ENCODE measurements at places on chromosomes 12 and 14.

DNA sequence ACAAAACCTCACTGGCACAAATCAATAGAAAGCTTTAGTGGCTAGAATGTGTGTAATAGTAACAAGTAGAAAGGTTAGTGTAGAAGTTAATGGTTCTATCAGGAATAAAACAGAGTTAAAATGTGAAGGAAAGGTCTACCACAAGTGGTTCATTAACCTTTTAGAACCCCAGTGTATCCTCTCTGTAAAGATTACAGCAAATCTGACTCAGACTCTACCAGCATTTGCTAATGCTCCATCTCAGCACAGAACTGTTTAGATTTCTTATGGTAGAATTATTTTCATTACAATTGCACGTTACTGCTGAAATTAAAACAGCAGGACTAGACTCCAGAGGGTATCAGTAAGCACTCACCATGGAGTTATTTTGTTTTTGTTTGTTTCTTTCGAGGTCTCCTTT, 609.0 kb upstream of the LMO3 start:
- DNase-seq = no peak

DNA sequence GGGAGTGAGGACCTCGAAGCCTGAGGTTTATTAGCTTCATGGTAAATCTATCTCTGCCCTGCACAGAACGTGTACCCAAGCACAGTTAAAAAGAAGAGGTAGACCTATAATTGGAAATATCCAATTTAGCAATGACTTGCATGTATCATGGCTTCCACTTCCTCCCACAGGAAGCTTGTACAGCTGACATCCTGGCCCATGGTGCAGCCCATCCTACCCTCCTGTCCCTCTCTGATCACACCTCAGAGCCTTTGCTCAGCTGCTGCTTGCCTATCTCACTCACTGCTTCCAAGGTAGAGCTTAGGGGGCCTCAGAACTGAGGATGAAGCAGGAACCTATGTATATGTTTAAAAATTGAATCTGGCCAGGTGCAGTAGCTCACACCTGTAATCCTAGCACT, 4.3 kb upstream of the BCDIN3D start:
- DNase-seq = no peak

DNA sequence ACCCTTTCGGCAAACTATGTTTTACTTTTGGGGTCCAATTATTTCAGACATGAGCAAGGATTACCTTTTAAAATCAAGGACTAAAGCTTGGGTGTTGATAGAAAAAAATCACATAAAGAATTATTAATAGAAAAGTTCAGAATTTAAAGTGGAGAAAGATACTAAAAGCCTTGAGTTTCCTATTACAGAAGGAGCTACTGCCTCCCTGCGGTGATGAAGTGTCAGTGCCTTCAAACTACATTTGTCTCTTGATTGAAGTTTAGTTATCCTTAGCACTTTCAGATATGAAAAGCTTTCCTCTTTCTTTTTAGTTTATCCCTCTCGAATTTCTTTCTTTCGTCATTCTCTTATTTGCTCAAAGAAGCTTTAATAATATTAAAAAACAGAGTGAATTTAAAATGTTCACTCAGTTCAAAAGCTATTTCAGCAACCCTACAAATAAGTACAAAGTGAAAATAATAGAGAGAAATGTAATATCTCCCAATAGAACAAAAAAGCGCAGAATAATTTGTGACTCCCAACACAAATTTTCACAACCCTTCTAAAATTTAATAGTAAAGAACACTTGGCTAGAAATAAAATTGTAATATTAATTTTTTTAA, 87.6 kb downstream of the SEC23A start:
- peak; percentile 76 for DNase-seq

- no peak for DNase-seq
Observed at GRCh38 chr12:68269779-68270178, 16.4 kb upstream of the IL22 start.

GRCh38 chr12:110199339-110200123, 75.4 kb downstream of the IFT81 start:
- no peak for DNase-seq

DNA sequence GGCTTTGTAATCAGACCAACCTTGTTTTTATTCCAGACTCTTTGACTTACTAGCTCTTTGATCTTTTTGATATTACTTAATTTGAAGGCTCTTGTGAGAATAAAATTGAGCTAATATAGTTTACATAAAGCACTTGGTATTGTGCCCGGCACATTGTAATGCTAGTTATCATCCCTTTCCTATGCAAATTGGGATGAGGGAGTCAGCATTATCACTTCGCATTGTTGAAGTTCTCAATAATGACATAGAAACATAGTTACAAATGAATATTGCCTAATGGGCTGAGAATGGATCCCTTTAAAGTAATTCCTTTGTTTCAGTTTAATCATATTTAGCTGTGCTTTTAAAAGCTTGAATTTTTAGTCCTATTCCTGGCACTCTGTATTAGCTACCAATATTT, 36.6 kb downstream of the SUPT16H start:
- no peak for DNase-seq

DNA sequence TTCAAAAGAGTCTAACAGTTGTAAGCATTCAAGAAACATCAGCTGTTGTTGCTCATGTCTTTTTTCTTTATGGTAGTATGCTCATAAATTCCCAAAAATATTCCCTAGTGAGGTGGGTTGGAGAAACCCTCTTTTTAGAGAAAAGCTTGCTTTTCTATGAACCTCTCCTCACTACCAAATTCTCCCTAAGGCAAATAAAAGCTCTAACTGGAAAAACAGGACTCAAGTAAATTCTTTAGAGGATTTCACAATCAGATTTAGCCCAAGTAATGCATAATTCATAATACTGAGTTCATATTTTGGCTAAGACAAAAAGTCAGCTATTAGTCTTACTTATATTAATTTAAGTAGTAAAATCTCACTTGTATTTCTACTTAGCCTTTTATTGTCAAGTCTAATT, 59.1 kb downstream of the DIO2 start:
- no peak for DNase-seq

GRCh38 chr12:128600886-128601285, 222.9 kb downstream of the SLC15A4 start:
- DNase-seq = no peak

DNA sequence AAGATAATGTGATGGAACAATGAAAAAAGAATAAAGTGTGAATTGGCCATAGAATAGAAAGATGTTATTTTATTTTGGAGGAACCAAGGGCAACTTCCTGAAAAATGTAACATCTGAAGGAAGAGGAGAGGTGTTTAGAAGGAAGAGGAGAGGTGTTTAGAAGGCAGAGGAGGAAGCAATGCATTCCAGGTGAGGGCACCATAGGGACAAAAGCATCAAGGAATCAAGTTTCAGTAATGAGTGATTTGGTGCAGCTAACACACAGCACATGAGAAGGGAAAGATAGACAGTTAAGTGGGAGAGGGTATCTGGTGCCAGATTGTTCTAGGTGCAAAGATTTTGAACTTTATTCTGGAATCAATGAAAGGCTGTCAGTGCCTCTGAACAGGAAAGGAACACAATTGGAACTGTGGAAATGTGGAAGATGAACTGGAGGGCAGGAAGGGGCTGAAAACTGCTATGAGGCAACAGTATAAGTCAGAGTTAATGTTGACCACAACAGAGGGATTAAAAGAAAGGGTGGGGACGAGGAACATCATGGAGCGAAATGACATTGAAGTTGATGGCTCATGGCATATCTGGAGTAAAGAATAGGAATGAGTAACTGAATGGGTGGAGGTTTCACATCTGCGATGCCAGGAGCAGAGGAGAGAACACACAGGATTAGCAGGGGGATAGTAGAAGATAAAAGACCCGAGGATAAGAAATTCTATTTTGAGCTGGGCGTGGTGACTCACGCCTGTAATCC, 326.6 kb downstream of the LRIG3 start:
- no peak for DNase-seq

GRCh38 chr12:111355201-111355925, 13.5 kb downstream of the PHETA1 start:
- no peak for DNase-seq

- no peak for DNase-seq
Observed at GRCh38 chr12:3929875-3930615, 56.8 kb upstream of the PARP11 start.

- no peak for DNase-seq
Observed at GRCh38 chr12:109760930-109761921, 47.6 kb downstream of the FAM222A start.

GRCh38 chr12:122949405-122949804, 16.9 kb downstream of the ABCB9 start:
- DNase-seq = no peak

GRCh38 chr12:27996761-27997160, 24.2 kb upstream of the PTHLH start:
- no peak for DNase-seq

- peak; percentile 30 for DNase-seq
Observed at GRCh38 chr12:89991807-89992590, 283.4 kb upstream of the ATP2B1 start.

GRCh38 chr14:93092606-93093556, 22.8 kb downstream of the ITPK1 start:
- peak; percentile 51 for DNase-seq

- DNase-seq = peak; percentile 85
Observed at GRCh38 chr14:68780358-68781160, 12.3 kb downstream of the ZFP36L1 start.

DNA sequence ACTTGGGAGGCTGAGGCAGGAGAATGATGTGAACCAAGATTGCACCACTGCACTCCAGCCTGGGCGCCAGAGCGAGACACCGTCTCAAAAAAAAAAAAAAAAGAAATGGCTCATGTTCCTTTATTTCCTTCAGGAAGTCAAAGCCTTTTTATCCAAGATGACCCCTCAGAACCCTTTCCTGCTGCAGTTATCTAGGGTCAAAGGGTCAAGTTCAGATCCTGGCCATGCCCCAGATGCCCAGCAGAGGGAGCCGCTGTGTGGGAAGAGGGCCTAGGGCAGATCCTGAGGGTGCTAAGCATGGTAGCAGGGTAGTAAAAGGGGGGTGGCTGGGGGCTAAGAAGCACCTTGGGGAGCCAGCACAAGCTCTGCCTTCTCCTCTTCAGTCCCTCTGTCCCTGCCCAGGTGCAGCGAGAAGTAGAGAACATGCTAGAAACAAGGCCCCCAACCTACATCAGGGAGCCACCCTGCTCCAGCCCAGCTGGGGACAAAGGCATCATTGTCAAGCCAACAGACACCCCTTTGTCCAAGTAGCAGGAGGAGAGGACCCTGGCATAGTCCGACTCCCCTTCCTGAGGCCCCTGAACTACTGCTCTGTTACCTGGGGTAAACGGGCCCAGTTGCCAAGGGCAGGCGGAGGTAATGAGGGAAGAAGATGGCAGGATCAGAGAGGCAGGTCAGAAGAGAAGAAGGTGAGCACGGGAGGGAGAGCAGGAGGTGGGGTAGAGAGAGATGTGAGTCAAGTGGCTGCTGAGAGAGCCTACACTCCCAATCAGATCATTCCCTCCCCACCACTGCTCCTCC, 6.5 kb downstream of the NFE2 start:
- DNase-seq = peak; percentile 82

DNA sequence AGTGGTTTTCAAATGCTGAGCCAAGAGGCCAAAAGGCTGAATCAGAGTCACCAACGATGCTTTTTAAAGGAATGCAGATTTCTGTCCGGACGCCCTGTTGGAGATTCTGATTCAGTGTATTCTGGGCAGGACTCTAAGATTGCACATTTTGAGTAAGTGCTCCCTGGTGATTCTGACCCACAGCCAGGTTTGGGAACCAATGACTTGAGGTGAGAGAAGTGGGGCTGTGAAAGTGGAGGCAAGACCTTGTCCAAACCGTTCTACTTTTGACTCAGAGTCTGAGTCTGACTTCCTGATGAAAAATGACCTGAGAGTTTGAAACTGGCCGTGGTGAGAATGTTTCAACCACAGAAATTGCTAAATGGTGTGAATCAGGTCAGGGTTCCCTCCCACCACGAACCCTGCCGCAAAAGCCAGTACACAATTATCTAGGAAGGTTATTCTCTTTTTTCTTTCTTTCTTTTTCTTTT, 90.2 kb downstream of the NTN4 start:
- DNase-seq = peak; percentile 1

DNA sequence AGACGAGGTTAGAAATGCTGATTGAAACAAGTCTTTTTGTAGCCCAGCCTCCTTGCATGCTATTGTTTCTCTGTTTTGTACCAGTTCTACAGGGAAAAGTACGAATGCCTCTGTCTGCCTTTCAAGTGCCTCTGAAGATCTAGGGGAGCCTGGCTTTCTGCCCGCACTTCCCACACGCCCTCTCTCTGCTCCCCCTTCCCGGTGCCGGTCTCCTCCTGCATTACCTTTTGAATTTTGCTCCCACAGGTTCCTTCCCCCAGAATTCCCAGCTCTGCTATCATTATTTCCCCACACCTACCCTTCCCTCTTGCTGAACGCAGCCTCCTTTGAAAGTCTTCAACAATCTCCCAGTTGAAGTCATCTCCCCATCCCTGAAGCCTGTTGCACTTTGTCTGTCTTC, 689.7 kb downstream of the BCL11B start:
- DNase-seq = no peak

DNA sequence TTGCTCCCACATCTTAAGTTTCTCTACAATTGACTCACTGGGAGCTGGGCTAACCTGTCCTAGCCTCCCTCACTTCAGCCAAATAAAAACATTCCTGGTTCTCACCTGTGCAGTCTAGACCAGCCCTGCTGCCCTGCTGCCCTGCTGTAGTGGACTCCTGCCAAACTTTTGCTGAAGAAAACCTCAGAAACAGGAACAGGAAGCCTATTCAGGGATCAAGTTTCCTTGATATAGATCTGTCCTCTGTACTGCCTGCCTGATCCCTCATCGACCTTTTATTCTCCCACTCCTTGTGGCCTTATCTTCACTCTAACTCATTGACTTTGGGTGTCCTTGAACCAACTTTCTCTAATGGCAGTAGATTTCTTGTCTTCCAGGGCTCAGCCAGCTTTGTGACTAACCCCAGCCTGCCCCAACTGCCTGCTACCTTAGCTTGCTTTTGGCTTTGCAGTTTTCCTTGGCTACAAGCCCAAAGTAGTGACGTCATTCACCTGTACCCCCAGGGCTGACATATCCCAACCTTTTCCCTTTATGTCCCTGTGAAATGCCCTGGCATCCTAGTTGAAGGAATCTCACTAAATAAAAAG, 234.8 kb downstream of the DUSP6 start:
- no peak for DNase-seq
